ENCODE measurements at places on chromosomes 1 and 21.

GRCh38 chr1:151508833-151509232, 2.4 kb upstream of the CGN start:
- no peak for DNase-seq

- no peak for DNase-seq
Measured at GRCh38 chr1:8207202-8207601, 110.7 kb upstream of the SLC45A1 start.

DNA sequence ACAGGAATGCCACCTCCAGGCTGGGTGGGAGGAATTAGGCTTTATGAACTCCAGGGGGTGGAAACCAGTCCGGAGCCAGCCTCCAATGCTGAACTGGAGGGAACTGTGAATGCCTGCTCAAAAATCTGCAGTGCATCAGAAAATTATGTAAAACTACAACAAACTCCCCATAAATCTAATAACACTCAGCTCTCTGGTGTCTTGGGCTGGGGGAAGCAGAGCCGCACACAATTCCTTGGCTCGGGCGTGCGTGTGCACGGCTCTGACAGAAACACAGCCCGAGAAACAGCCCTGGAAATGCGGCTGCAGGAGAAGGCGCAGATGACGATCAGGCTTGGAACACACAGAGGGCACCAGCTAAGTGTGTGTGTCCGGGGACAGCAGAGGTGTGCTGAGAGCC, 127.6 kb upstream of the VAMP3 start:
- no peak for DNase-seq

DNA sequence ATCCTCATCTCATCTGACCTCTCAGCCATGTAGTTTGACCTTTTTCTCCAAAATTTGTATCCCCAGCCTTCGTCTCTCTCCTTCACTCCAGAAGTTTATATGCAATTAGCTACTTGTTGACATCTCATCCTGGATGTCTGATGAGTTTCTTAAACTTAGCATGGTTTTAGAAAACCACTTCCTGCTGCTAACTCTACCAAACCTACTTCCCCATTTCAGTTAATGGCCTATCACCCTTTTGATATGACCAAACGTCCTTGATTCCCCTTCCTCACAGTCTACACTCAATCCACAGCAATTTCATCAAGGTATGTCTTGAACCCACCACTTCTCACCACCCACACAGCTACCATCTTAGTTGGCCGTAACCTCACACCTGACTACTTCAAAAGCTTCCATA, 121.9 kb downstream of the LRRC40 start:
- DNase-seq, result no peak

Data from foreskin fibroblast (primary cell).